ENCODE measurements at places on chromosomes 1 and 21. TPM values are rescaled to one million over a fixed set of nuclear protein-coding genes. Genes with fewer than 3 reads are reported as not detected.

The LAMB3 gene
- total RNA-seq: 433 TPM

The FMN2 gene
- not detected for total RNA-seq

The ESRRG gene
- 0.52 TPM for total RNA-seq

The WLS gene
- 32.5 TPM for total RNA-seq

The SYNJ1 gene
- 0.69 TPM for total RNA-seq

The OR2T33 gene
- total RNA-seq: not detected

The LSS gene
- total RNA-seq: 80.6 TPM

The RAB7B gene
- 1.1 TPM for total RNA-seq

The TIAM1 gene
- 5.9 TPM for total RNA-seq

The SPRR2F gene
- total RNA-seq: not detected

The IFI6 gene
- total RNA-seq: 63.6 TPM

The PDZK1 gene
- 229 TPM for total RNA-seq

The CASZ1 gene
- 7.8 TPM for total RNA-seq

The PRDM16 gene
- not detected for total RNA-seq

The IFI16 gene
- 25.6 TPM for total RNA-seq

The LRRC39 gene
- total RNA-seq: not detected

The SLC2A5 gene
- 1.6 TPM for total RNA-seq

The FOXD3 gene
- total RNA-seq: not detected

The NPPA gene
- total RNA-seq: not detected

GRCh38 chr1:111592389-111593361 lies 26.9 kb upstream of the RAP1A start:
- DNase-seq: peak; percentile 98

GRCh38 chr21:17930093-17930492 lies 110.9 kb upstream of the C21orf91 start:
- DNase-seq: no peak

- peak; percentile 27 for DNase-seq
Measured at GRCh38 chr1:77948841-77949424, 29.9 kb downstream of the FUBP1 start.

- no peak for DNase-seq
Measured at GRCh38 chr1:93976711-93977597, 67.7 kb upstream of the GCLM start.

DNA sequence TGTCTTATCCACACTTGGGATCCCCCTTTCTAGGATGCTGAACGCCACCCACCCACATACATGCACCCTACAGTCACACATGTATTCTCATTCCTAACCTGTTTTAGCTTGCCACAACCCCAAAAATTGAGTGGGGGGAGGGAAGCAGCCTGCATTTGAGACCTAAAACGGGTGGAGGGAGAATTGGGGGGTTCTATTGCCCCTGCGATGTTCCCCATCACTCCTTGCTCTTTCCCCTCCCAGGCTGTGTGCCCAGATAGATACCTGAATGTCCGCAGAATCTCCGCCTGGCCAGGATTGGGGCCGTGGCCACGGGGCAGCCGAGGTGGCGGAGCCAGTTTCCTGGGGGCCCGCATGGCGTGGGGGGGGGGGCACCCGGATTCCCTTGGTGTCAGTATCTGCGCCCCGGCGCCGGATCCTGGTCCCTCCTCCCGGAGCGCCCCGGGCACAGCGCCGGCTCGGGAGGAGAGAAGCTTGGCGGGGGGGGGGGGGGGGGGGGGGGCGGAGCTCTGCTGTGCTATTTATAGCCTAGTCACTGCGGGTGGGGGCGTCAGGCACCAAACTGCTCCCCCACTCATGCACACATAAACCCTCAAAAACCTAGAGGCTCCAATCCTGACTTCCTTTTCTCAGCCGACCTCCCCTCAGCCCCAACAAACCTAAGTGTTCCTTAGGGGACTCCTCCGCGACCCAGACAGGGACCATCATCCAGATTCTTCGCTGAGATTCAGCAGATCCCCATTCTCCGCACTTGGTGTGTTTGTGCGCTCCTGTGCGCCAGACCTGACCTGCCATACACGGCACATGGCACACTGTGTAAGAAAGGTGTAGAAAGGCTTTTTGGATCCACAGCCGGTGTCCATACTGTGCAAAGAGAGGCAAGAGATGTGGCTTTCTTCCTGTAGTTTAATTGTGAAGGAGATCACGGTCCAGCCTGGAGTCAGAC lies 1.9 kb downstream of the ANKRD34A start:
- DNase-seq: no peak

DNA sequence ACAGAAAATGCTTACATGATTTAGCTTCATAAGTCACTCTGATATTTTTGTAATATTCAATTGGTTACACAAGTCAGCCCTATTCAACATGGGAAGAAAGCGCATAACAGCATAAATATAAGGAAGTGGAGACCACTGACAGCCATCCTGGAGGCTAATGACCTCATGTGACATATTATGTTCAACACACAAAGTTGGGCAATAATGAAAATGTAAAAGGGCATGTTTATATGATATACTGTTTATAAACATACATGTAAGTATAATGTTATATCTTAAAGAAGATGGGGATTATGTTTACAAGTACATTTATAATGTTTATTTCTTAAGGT lies 30.2 kb downstream of the EVI5 start:
- no peak for DNase-seq

- DNase-seq: no peak
Measured at GRCh38 chr1:228100822-228101613, 2.1 kb downstream of the C1orf35 start.

DNA sequence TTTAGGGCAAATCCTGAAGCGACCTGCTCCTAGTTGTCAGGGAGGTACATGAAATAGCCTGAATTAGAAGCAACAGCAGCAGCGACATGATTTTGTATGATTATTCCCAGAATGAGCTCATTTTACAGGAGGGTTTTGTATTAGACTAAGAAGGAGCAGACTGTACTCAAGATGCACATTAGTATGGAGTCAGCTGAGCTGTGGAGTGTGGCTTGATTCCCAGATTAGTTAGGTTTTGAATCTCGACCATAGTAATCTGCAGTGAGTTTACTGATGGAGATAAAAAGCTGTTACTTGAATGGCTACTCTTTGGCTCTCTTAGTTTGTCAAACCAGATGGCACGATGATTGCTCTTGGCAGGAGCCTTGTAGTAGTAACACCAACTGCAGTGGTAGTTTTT lies 143.1 kb downstream of the PHTF1 start:
- DNase-seq: no peak

- DNase-seq: peak; percentile 2
Measured at GRCh38 chr21:8993284-8993942, 1528.0 kb upstream of the TPTE start.

DNA sequence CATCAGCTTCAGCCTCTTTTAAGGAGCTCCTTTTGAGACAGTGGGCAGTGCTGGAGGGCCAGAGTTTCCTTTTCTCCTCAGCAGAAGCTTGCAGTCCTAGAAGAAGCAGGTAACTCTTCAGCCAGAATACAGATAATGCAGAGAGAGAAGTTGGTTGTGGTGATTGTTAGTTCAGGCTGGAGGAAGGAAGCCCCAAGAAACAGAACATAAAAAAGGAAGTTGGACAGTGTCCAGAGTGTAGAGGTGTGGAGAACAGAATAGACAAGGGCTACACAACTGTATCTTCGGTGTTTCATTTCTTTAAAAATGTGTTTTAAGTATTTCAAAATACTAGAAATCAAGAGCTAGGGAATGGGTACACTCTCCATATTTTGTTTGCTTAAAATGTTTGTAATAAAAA lies 6.4 kb upstream of the TACSTD2 start:
- DNase-seq: no peak

GRCh38 chr1:27102707-27103468 lies 52.0 kb downstream of the SLC9A1 start:
- no peak for DNase-seq

DNA sequence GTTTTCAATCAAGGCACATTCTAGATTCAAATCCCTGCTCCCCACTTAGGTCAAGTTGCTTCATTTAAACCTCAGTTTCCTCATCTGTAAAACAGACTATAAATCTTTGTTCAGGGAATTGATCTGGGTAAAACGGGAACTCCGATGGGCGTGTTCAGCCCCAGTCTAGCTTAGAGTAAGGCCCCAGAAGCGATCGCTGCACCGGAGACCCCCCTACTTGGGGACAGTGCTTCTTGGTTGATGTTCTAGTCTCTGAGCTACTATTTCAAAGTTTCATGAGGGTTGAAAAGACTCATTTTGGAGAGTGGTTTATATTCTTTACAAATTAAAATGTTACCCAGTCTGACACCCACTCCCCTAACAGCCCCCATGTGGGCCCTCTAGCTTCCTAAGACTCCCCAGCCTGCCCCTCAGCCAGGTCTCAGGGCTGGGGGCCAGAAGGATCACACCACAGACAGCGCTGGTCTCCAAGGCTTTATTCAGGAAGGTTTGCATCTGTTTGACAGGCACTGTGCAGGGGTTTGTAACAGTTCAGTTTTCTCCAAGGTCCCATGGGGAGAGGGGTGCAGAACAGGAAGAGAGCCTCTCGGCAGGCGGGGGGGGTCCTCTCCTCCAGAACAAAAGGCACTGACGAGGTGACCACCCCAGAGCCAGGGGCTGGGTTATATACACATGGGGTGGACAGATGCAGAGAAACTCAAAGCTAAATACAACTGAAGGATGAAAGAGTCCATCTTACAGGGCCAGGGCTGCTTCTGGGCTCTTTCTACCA lies 82.9 kb downstream of the STUM start:
- DNase-seq: no peak

GRCh38 chr1:11842154-11843041 lies 5.2 kb downstream of the NPPA start:
- DNase-seq: no peak

- DNase-seq: peak; percentile 6
Measured at GRCh38 chr1:191993549-191993948, 164.7 kb upstream of the RGS18 start.

- DNase-seq: no peak
Measured at GRCh38 chr21:46634427-46634826, 1.0 kb upstream of the PRMT2 start.

DNA sequence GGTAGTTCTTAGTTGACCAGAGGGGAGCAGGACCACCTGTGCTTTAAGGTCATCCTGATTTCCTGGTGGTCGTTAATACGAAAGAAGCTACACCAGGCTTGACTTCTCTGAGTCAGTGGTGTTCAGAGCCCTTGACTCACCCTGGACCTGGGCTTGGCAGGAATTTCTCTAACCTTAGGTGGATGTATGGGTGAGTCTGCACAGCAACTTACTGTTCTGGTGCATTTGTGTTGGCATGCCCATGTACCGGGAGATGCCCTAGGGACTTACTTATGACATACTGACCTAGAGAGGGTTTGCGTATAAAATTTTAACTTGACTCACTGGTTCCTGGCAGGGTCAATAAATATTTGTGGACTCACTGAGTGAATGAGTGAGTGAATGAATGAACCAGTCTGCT lies 304.6 kb downstream of the DISC1 start:
- peak; percentile 56 for DNase-seq

DNA sequence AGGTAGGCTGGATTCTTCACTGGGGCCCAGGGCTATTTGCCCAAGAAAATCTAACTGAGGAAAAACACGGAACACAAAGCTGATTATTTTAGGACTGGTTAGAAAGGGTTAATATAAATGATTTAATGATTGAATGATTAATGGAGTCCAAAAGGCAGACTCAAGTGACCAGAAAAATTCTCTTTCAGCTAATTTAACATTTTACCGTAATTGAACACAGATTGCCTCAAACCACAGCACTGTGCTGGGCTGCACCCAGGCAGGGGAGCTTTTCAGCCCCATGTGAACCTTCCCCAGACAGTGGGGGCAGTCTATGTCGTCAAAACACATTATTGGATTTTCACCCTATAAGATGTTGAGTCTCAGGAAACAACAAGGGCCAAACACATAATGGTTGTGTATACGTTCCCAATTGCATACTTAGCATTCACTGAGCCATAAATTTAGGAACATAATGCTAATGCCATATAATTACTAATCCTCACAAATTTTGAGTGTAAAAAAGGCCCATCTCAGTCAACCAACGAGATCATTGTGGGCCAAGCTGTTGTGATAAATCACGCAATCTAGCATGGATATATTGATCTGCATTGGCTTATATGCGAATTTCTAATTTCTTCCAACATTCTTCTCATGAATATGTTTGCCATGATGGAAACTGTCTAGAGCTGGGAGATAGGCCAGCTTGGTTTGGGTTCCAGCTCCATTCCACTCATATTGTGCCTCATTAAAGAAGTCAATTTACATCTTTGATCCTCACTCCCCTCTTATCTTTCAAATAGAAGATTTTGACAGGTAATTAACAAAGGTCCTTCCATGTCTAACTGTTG lies 27.7 kb downstream of the DSCAM start:
- no peak for DNase-seq

GRCh38 chr1:41328001-41328615 lies 33.1 kb upstream of the FOXO6 start:
- no peak for DNase-seq

DNA sequence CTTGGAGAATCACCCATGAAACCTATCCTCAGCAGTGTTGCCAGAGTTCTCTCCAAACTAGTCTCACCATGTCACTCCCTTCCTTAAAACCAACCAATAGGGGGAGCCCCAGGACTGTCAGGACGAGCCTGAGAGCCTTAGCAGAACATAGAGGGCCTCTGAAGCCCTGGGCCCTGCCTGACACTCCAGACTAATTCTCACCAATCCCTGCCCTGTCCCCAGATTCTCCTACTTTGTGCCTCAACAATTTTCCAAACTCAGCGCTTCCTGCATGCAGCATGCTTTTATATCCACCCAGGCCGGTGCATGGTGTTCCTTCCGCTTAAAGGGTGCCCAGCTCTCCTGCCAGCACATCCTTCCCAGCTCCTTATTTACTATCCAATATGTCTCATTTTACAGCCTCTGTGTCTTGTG lies 42.7 kb downstream of the HSD3B1 start:
- peak; percentile 43 for DNase-seq

GRCh38 chr1:246482805-246483568 lies 24.1 kb downstream of the SMYD3 start:
- peak; percentile 27 for DNase-seq

- no peak for DNase-seq
Measured at GRCh38 chr1:219534991-219535390, 77.9 kb downstream of the ZC3H11B start.

GRCh38 chr1:96721416-96722160 lies at the start of gene PTBP2:
PTBP2 (plus strand) TSS chr1:96721784; CDS start chr1:96721865, 81 bp downstream.
- peak; percentile 42 for DNase-seq

GRCh38 chr1:165831146-165831545 lies 3.7 kb downstream of the UCK2 start:
- DNase-seq: no peak

DNA sequence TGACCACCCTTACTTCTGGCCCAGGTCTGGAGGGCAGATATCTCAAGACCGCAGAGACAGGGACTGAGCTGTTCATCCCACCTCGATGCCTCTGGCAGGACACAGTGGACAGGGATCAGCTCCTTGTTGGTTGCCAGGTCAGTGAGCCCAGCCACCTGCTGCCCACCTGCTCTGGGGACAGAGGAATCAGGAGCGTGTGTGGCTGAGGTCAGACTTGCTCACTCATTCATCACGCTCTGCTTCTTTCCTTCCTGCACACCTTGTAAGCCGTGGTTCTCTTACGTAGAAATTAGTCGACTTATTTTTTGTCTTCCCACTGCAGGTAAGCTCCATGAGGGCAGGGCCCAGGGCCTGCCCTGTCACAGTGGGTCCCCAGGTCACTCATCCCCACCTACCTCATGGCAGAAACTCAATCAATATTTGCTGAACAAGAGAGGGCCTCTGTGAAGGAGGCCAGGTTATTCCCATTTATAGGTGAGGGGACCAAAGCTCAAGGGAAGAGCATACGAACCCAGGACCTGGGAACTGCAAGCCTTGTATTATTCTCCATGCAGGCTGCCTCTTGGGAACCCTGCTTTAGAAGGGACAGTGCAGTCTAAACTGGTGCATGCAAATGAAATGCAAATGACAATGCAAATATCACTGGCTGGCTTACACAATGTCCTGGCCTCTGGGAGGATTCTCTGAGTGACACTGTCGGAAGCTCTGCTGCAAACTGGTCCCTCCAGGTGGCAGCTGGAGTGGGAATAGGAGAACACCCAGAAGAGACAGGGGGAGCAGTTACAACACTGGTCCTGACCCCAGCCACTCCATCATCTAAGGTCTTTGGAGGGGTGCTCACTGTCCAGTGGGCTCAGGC lies 58.4 kb upstream of the PAX7 start:
- no peak for DNase-seq

Measured in renal cortical epithelial cell (primary cell).